Keratinocyte (primary cell): ENCODE measurements at places on chromosomes 4 and X.

- no peaks in the 10 kb centered on the region for H3K4me1 ChIP-seq
- peak overlapping the region; percentile 83 for H3K4me3 ChIP-seq
Observed at GRCh38 chrX:130267956-130268448, 697 bp downstream of the ZNF280C start.

DNA sequence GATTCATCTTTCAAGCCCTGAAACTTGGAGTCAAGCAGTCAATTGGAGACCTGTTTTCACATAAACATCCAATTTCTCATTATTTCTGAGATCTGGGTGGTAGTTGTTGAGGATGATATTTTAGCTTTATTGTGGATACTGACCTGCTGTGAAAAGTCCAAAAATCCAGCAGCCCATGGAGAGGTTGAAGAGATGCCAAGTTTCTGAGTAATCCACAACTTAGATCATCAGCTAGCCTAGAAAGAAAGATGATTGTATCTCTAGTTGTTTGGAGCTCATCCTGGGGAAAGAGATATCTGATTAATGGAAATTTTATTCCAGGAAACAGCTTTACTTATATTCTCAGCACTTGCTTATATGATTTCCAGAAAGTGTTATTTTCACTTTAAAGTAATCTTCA, 48.6 kb upstream of the DCX start:
- no peaks in the 10 kb centered on the region for H3K36me3 ChIP-seq
- H3K27me3 ChIP-seq, result no peaks in the 10 kb centered on the region
- H3K4me3 ChIP-seq, result no peak overlapping the region
- no peaks in the 10 kb centered on the region for H3K4me1 ChIP-seq
- no peak for DNase-seq
- H3K27ac ChIP-seq, result no peak overlapping the region

- DNase-seq, result no peak
- no peaks in the 10 kb centered on the region for H3K4me1 ChIP-seq
- H3K4me3 ChIP-seq, result no peak overlapping the region
- H3K27ac ChIP-seq, result no peak overlapping the region
- no peaks in the 10 kb centered on the region for H3K36me3 ChIP-seq
- no peaks in the 10 kb centered on the region for H3K27me3 ChIP-seq
Observed at GRCh38 chrX:68807818-68808217, 21.0 kb upstream of the EFNB1 start.

- no peak overlapping the region for H3K4me3 ChIP-seq
- DNase-seq, result no peak
- H3K4me1 ChIP-seq, result no peaks in the 10 kb centered on the region
- no peak overlapping the region for H3K27ac ChIP-seq
- no peaks in the 10 kb centered on the region for H3K36me3 ChIP-seq
Observed at GRCh38 chr4:16544251-16544721, 318.0 kb upstream of the TAPT1 start.

GRCh38 chr4:140691369-140691768, 64.8 kb downstream of the TBC1D9 start:
- peaks cover 4% of the 10 kb centered on the region for H3K4me1 ChIP-seq
- no peak for DNase-seq
- H3K27me3 ChIP-seq, result no peaks in the 10 kb centered on the region
- no peak overlapping the region for H3K4me3 ChIP-seq

DNA sequence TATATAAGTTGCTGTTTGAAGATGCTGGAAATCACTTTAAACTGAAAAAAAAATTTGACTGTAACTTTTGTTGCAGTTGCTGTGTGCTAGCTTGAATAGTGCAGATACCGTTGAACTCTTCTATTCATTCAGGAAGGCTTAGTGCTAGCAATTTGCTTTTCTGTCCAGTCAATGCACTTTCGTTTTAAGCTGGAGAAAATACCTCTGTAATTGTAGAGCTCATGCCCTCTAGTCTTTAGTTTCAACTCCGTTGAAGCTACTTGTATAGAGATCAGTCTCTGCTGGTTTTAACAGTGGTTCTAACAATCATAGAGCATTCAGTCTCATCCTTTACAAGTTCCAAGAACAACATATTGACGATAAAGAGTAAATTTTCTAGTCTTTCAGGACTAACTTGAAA, 49.0 kb upstream of the TRPC3 start:
- H3K36me3 ChIP-seq, result no peaks in the 10 kb centered on the region
- H3K4me3 ChIP-seq, result no peak overlapping the region
- no peaks in the 10 kb centered on the region for H3K4me1 ChIP-seq
- no peak overlapping the region for H3K27ac ChIP-seq
- H3K27me3 ChIP-seq, result no peaks in the 10 kb centered on the region

DNA sequence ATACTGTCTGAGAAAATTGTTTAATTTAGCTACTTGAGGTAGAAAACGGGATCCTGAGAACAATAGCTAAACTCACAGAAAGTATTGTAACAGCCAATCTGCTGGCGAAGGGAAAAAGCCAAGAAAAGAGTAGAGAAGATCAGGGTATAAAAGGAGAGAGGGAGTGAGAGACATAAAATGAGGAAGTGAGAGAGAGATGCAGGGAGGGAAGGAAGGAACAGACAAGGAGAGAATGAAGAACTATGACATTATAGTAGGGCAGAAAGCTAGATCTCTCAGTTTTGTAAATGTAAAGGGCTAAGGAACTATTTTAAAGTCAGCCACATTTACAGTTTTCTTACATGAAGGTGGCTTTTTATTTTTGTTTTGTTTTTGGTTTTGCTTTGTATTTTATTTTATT, 1.6 kb upstream of the GIMD1 start:
- no peaks in the 10 kb centered on the region for H3K27me3 ChIP-seq
- DNase-seq, result no peak
- H3K4me1 ChIP-seq, result peaks cover 10% of the 10 kb centered on the region
- H3K36me3 ChIP-seq, result no peaks in the 10 kb centered on the region

DNA sequence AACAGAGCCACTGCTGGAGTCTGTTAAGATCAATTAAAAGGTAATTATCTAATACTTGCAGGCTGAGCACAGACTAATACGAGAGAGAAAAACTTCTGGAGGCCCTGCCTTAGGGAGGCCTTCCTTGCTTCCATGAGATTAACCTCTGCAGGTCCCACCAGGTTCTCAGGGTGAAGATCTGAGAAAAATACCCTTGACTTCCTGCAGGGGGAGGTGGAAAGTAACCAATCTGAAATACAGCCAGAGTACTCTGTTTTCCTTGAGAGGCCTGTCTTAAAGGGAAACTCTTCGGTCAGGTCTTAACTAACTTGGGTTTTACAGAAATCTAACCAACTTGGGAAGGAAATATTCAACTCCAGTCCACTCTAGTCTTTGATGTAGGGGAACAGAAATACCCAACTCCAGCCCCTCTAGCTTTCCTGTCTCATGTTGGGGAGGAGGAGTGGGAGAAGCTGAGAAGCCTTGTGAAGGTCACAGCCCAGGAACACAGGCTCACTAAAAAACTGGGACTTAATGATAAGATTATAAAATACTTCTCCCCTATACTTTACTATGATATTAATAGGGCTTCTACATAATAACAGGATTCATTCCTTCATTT, 77.1 kb downstream of the TBCK start:
- H3K27me3 ChIP-seq, result no peaks in the 10 kb centered on the region
- H3K27ac ChIP-seq, result peak overlapping the region; percentile 22
- no peaks in the 10 kb centered on the region for H3K36me3 ChIP-seq
- H3K4me3 ChIP-seq, result no peak overlapping the region
- H3K4me1 ChIP-seq, result peaks cover 4% of the 10 kb centered on the region
- DNase-seq, result peak; percentile 13

DNA sequence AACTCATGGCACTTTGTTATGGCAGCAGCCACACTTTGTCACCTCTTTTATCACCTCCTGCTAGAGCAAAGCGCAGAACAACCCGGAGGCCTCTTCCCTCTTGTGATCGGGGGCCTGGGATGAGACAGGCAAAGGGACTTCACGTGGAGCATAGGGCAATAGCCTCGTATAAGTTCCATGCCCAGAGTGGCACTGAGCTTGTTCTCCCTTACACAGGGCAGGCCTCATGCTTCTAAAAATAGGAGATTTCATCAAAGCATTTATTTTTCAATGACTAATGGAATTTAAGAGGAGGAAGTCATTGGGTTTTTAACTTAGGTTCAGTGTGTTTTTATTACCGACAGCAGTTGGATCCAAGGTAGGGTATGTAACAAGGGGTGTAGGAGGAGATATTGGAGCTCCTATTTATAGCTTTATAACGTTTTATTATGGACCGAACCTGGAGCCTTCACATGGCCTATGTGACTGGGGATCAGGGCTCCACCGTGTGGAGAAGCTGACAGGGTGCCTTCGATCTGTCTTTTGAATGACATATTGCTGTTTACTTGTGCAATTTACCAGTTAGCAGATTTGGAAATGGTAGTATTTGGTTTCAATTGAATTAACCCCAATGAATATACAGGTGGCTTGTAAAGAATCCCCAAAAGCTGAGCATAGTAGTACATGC, 93.8 kb downstream of the SLC2A9 start:
- H3K4me3 ChIP-seq, result no peak overlapping the region
- peaks cover under 1% of the 10 kb centered on the region for H3K36me3 ChIP-seq
- H3K4me1 ChIP-seq, result peaks cover 16% of the 10 kb centered on the region
- no peak for DNase-seq
- no peaks in the 10 kb centered on the region for H3K27me3 ChIP-seq

GRCh38 chr4:4989083-4989622, 30.1 kb downstream of the CYTL1 start:
- no peak for DNase-seq
- H3K36me3 ChIP-seq, result no peaks in the 10 kb centered on the region
- H3K27me3 ChIP-seq, result no peaks in the 10 kb centered on the region
- no peaks in the 10 kb centered on the region for H3K4me1 ChIP-seq
- no peak overlapping the region for H3K4me3 ChIP-seq

GRCh38 chr4:158376106-158376840, 145.4 kb upstream of the RXFP1 start:
- no peak overlapping the region for H3K4me3 ChIP-seq
- H3K27me3 ChIP-seq, result no peaks in the 10 kb centered on the region
- no peak overlapping the region for H3K27ac ChIP-seq
- H3K4me1 ChIP-seq, result peaks cover 10% of the 10 kb centered on the region
- H3K36me3 ChIP-seq, result no peaks in the 10 kb centered on the region

DNA sequence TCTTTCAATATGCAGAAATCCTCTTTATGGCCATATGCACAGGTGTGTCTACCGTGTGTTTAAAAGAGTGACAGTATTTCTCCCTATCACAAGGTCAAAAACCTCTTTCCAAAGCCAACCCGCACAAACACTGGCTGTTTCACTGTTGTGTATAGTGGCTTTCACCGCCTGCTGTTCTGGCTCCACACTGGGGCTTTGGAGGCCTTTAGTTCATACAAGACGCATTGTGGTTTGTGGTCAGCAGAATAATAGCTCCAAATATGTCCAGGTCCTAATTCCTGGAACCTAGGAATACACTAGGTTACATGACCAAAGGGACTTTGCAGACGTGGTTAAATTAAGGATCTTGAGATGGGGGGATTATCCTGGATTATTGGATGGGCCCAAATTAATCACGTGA, 40.7 kb upstream of the FAM9A start:
- H3K4me3 ChIP-seq, result no peak overlapping the region
- no peaks in the 10 kb centered on the region for H3K36me3 ChIP-seq
- DNase-seq, result no peak
- H3K4me1 ChIP-seq, result peaks cover 2% of the 10 kb centered on the region
- H3K27ac ChIP-seq, result no peak overlapping the region

DNA sequence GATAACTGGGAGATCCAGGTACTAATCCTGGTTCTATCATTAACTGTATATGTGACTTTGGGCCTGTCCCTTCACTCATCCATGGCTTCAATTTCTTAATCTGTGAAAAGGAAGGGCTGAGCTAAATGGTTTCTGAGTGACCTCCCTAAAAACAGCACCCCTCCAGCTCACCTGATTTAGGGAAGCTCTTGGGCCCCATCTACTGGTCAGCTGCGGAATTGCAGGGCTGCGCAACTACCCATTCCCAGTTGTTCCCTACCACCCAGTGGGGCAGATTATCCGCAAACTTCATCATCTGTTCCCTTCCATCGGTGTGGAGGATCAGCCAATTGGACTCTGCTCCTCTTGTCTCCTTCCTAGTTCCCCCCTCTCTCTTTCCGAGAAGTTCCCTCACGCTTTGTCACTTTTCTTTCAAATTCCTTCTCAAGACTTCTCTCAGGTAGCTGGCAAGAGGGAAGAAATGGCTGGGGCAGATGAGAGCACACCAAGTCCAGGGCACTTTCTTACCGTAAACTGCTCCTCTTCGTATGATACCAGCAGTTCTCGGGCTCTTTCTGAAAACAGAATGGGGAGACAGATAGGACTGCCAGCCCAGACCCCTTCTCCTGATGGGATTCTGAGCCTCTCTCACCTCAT, 5.8 kb downstream of the LAS1L start:
- DNase-seq, result no peak
- peaks cover 8% of the 10 kb centered on the region for H3K4me1 ChIP-seq
- H3K27ac ChIP-seq, result no peak overlapping the region
- H3K27me3 ChIP-seq, result no peaks in the 10 kb centered on the region

GRCh38 chrX:123830309-123830708, 29.5 kb upstream of the XIAP start:
- peak overlapping the region; percentile 36 for H3K27ac ChIP-seq
- H3K36me3 ChIP-seq, result no peaks in the 10 kb centered on the region
- no peak overlapping the region for H3K4me3 ChIP-seq
- peaks cover 3% of the 10 kb centered on the region for H3K4me1 ChIP-seq

- no peak overlapping the region for H3K4me3 ChIP-seq
- no peaks in the 10 kb centered on the region for H3K4me1 ChIP-seq
- no peak overlapping the region for H3K27ac ChIP-seq
- no peaks in the 10 kb centered on the region for H3K27me3 ChIP-seq
- peaks cover 3% of the 10 kb centered on the region for H3K36me3 ChIP-seq
Observed at GRCh38 chr4:147965056-147965455, 233.2 kb downstream of the ARHGAP10 start.

DNA sequence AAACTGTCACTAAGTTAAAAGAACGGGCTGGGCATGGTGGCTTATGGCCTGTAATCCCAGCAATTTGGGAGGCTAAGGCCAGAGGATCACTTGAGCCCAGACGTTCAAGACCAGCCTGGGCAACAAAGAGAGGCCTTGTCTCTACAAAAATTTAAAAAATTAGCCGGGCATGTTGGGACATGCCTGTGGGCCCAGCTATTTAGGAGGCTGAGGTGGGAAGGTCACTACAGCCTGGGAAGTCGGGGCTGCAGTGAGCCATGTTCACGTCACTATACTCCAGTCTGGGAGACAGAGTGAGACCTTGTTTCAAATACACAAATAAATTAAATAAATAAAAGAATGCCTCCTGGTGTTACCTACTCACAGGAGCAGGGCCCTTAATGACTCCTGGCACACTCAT, 69.5 kb downstream of the APBB2 start:
- DNase-seq, result no peak
- peaks cover 64% of the 10 kb centered on the region for H3K4me1 ChIP-seq
- peaks cover 7% of the 10 kb centered on the region for H3K36me3 ChIP-seq
- H3K4me3 ChIP-seq, result no peak overlapping the region
- no peaks in the 10 kb centered on the region for H3K27me3 ChIP-seq

GRCh38 chr4:41427931-41428600, 109.9 kb upstream of the LIMCH1 start:
- no peaks in the 10 kb centered on the region for H3K27me3 ChIP-seq
- no peak overlapping the region for H3K27ac ChIP-seq
- DNase-seq, result no peak
